Esophagus squamous epithelium (tissue), 5 donors: ENCODE measurements at places on chromosomes 3 and 15.

GRCh38 chr3:177371888-177372287, 174.6 kb upstream of the TBL1XR1 start:
- DNase-seq: no peak

- DNase-seq: no peak
These were observed 426 bp downstream of the CBLB start for GRCh38 chr3:105868431-105868741.

- no peak for DNase-seq
These were observed 79.9 kb upstream of the CADPS start for GRCh38 chr3:62955126-62955525.

DNA sequence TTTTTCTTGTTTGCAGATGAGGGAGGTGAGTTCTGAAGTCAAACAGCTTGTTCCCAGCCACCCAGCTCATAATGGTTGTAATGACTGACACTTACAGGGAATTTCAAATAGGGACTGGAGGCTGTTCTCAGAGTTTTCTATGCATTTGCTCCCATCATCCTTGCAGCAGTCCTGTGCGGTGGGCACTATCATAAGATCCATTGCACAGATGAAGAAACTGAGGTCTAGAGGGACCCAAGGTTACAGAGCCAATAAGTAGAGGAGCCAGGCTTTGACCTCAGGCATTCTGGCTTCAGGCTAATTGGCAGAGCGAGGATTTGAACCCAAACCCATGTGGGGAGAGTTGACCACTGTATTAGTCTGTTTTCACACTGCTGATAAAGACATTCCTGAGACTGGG, 32.4 kb downstream of the FAH start:
- DNase-seq: no peak

GRCh38 chr3:167862104-167862730, 126.7 kb downstream of the SERPINI1 start:
- no peak for DNase-seq
